ENCODE measurements at places on chromosomes 6 and 20. TPM values are rescaled to one million over a fixed set of nuclear protein-coding genes. Genes with fewer than 3 reads are reported as not detected.

The KHDC1L gene
- not detected for total RNA-seq

DNA sequence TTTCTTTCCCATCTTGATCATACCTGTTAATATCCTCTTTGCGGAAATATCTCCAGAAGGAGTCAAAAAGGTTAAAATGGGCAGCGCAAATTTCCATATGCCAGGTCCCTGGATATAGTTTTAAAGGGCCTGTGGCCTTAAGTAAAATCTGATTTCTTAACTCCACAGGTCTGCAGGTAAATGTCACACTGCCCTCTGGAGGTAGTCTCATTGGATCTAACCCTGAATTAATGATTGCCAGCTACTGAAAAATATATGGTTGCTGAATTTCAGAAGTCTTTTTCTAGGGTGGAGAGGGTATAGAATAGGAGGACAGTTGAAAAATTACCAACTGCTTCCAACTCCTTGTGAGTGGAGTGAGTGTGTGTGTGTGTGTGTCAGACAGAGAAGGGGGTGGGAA lies 8.5 kb downstream of the MOXD1 start:
- no peak for DNase-seq

The C6orf132 gene
- 0.16 TPM for total RNA-seq

DNA sequence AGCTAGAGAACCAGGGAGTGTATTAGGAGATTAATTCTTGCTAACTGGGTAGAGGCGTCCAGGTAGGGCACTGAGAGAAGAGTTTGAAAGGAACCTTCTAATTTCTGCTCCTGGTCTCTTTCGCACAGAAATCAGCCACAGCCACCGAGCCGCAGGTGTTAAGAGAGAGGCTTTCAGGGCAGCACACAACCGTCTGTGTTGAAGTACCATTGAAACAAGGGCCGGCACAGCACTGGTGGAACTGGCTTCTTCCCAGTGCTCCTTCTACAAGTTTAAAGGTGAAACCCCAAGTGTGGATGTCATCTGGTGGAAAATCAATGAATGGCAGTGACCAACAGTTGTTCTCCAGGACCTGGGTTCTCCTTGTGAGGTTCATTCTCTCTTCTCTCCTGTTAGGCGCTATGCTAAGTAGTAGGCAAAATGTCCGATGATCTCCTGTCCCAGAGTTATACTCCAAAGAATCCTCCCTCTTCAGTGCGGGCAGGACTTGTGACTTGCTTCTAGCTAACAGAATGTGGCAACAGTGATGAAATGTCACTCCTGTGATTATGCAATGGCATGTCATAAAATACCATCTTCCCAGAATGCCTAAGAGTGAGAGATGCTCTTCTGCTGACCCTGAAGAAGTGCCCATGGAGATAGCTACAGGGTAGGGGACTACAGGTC lies 15.0 kb upstream of the RIN2 start:
- DNase-seq: no peak

GRCh38 chr20:59207742-59208357 lies 44.2 kb downstream of the ZNF831 start:
- peak; percentile 86 for DNase-seq

GRCh38 chr6:116536216-116536621 lies 9.3 kb downstream of the TRAPPC3L start:
- no peak for DNase-seq

- no peak for DNase-seq
These were observed 10.8 kb upstream of the EFCAB8 start for GRCh38 chr20:32847964-32848363.

The OXT gene
- total RNA-seq: not detected

GRCh38 chr6:7933794-7934193 lies 23.2 kb upstream of the TXNDC5 start:
- DNase-seq: no peak

DNA sequence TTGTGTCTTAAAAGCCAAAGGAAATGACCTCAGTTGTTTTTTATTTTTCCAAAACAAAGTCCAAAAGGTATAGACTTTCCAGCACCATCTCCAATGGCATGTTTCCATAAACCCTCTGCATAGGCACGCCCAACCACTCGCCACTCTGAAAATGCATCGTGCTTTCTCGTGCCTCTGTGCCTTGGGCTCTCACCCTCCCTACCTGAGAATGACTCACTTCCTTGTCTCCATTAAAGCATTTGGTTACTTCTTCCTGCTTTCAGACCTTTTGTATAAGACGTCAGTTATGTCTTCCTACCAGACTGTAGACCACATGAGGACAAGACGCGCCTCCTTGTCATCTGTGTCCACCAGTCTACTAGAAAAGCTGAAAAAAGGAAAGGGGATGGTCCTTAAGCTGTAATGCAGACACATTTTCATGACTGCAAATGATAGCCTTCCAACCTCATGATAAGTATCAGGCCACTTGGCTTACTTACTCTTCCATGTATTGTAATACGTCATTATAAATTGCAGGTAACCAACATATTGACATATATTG lies 61.2 kb upstream of the CDYL start:
- no peak for DNase-seq

DNA sequence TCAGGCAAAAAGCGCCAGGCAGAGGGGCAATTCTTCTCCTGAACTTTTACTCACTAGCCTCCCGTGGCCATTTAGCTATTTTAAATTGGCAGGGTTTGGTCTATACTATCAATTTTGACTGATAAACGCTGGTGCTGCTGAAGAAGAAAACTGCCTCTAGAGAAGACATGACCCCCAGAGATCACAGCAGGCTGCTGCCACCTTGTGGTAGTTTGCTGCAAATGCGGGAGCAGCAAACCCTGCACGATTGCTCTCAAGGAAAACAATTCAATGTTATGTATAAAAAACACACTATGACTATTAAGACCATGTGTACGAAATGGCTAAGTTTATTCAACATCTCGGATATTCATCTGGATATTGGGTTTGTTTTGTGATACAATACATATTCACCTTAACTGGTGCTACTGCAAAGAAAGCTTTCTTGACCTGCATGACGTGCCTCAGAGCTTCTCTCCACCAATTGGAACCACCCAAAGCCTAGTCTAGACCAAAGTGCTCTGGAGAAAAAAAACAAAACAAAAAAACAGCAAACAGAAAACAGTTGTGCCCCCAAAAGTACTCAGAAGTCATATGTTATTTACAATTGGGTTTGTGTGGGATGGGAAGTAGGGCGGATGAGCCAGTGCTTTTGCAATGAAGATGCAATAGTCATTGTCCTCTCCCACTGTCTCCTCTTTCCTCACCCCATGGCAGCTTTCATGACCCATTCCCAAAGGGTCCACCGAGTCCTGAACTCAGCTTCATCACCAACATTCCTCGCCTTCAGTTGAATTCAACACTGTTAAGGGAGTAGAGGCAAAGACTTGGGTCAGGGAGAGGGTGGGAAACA lies 19.6 kb upstream of the IL17F start:
- DNase-seq: peak; percentile 81

DNA sequence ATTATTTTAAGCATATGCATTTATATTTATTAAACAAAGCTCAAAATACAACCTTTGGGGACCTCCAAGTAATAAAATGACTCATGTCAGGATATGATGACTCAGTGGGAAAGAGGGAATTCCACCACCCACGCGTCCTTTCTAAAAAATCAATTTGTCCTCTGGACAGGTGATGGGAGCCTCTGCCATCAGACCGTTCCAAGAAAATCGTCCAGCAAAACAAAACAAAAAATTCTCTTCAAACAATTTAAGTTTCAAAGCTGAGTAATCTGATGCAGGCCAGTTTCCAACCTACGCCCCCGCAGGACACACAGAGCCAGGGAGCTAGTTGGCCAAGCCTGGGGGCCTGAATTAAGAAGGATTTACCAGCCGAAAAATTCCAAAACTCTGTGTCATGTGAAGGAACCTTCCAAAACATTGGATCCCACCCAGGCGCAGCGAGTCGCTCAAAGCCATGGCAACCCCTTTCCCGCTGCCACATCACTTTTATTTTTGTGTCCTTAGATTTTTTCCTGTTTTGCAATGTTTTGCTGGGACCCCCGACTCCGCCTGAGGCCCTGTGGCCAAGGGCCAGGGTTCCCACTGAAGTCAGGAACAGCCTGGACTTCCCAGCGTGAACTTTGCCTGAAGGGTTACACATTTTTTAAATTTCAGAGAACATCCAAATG lies 95.3 kb downstream of the NFATC2 start:
- DNase-seq: no peak

- no peak for DNase-seq
These were observed 8.2 kb downstream of the SPDEF start for GRCh38 chr6:34547701-34548644.

The ACSS1 gene
- total RNA-seq: 44.4 TPM
